Stimulated activated effector memory CD8-positive, alpha-beta T cell treated with anti-CD3 and anti-CD28 coated beads, Interleukin-12 subunit alpha, Interleukin-12 subunit beta, amount 100 ng/mL, for 72 hours (primary cell): ENCODE measurements at places on chromosomes 11 and 22.

DNA sequence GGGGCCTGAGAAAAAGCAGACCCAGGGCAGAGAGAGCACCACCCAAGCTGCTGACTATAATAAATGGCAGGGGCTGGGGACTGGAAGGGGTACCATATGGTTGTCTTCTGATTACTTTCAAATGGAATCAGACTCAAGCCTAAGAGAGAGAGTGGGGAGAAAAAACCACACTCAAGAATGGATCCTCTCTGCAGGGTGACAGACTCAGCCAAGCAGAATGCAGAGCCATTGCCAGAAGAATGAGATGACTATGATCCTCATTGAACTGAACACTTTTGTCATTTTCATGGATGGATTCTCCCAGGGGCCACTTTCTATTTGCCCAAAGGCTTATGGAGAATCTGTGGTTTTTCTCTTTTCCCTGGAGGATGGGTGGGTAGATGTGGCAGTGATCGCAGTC lies 8.7 kb downstream of the UBASH3B start:
- no peak for DNase-seq

DNA sequence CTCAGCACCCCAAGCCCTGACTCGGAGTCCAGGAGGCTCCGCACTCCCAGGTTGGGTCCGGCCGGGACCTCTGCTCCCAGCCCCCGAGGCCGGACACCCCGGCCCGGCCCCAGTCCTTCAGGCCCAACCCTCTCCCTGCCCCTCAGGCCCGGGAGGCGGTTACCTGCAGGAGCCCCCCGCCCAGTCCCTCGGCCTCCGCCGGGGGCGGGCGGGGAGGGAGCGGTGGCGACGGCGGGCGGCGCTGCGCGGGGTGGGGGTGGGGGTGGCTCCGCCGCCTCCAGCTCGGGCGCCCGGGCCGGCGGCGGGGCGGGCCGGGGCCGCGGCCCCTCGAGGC lies 310 bp downstream of the TCF20 start:
- DNase-seq = peak; percentile 76

DNA sequence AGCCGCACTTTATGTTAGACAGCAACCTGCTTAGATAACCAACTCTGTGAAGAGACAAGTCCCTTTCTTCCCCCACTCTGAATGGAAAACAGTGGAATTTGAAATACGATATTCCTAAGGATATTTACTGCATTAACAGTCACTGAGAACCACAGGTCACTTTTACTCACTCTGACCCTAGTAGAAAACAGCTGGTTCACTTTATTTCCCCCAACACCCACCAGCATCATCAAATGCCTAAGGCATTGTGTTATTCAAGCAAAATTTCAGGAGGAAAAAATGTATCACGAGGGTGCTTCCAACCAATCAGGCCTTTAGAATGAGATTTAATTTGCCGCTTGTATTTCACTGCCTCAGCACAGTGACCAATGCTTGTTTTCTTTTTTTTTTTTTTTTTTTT lies 1134.1 kb upstream of the CCDC90B start:
- no peak for DNase-seq

- DNase-seq = no peak
These were observed 17.1 kb downstream of the TTC12 start for GRCh38 chr11:113331441-113331840.

- no peak for DNase-seq
These were observed 35.3 kb downstream of the BCR start for GRCh38 chr22:23215294-23216241.

DNA sequence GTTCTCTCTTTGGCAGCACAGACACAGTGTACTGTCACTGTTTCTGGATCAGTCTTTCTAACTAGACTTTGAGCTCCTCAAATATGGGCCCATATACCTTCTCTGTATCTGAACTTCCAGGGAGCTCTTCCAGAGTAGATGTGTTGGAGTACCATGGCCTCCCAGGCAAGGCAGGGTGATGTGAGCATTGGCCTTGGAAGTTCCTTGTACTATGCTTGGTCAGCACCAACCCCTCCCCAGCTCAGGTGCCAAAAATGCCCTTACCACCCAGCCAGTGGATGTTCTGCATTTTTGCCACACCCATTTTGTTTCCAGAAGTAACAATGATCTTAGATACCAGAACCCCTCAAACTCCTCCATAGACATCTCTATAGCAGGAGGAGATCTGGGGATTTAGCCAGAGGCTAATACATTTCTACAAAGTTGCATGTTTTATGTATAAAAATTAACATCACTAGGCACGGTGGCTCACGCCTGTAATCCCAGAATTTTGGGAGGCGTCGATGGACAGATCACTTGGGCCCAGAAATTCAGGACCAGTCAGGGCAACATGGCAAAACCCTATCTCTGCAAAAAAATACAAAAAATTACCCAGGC lies 132.7 kb downstream of the CCDC81 start:
- no peak for DNase-seq

GRCh38 chr11:112769170-112769569 lies 192.1 kb upstream of the NCAM1 start:
- no peak for DNase-seq

- no peak for DNase-seq
These were observed 5.8 kb downstream of the RAPSN start for GRCh38 chr11:47443028-47443700.

DNA sequence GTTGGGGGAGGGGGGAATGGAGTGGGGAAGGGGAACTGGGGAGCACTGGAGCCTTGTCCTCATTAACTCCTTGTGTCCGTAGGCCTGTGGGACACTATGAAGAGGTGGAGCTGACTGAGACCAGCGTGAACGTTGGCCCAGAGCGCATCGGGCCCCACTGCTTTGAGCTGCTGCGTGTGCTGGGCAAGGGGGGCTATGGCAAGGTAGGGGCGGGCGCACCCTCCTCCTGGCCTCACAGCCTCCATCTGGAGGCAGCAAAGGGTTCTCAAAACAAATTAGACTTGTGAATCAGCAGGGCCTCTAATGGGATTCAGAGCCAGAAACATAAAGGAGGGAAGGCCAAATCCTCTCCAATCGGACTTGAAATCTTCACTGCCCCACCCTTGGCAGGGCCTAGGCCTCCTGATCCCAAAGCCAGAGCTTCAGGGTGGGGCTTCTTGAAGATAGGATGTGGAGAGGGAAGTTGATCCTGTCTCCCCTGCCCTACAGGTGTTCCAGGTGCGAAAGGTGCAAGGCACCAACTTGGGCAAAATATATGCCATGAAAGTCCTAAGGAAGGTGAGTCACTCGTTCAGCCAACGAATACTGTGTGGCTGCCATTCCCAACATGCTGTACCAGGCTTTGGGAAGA lies 859 bp downstream of the RPS6KB2 start:
- no peak for DNase-seq

DNA sequence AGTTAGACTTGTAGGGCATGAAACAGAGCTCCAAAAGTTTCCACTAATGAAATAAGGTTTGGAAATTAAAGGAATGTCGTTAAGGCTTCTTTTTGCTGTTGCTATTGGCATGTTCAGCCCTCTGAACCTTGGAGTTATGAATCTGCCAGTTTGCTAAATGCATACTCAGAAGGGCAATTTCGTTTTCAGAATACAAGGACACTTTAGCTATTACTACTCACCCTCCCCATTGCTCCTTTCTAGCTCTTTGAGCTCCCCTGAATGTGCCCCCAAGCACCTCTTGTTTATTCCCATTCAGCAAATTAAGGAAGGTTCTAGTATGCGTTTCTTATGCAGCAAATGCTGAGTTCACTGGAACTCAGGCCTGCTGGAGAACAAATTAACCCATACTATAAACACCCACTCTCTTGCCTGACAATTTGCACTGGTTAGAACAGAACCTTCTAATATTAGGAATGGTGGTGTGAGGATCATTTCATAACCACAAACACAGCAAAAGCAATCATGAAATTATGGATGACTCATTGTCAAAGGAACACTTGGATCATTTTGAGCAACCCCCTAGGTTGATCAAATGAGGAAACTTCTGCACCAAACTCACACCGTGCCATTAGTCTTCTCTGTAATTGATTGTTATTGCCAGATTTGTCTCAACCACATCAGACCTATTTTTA lies 26.2 kb upstream of the LIN7C start:
- no peak for DNase-seq

DNA sequence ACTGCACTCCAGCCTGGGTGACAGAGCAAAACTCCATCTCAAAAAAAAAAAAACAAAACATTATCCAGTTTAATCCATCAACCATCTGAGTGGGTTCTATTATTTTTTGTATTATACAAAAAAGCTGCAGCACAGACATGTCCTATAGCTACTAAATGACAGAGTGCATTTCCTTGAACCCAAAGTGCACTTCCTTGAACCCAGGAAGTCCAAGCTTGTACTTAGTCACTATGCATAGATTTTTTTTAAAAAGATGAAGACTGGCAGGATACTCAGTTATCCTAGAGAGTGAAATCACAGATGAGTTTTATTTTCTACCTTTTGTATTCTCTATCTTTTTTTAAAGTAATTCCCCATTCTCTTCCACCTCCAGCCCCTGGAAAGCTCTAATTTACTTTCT lies 8.0 kb upstream of the RRAS2 start:
- no peak for DNase-seq

DNA sequence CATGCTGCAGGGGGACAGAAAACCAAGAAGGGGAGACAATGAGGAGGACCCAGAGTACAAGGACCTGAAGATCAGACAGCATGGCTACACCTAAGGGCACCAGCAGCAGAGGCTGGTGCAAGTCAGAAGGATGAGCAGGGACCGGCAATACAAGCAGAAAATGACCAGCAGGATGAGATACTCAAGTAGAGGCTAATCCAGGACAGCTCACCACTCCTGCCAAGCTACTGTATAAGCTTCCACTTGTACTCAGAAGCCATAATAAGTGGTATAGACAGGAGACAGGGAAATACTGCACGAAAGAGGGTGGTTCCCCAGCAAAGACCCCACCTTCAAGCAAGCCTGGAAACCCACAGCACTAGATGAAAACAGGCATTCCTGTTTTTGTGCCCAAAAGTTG lies 138.7 kb upstream of the ZC3H12C start:
- DNase-seq = no peak

DNA sequence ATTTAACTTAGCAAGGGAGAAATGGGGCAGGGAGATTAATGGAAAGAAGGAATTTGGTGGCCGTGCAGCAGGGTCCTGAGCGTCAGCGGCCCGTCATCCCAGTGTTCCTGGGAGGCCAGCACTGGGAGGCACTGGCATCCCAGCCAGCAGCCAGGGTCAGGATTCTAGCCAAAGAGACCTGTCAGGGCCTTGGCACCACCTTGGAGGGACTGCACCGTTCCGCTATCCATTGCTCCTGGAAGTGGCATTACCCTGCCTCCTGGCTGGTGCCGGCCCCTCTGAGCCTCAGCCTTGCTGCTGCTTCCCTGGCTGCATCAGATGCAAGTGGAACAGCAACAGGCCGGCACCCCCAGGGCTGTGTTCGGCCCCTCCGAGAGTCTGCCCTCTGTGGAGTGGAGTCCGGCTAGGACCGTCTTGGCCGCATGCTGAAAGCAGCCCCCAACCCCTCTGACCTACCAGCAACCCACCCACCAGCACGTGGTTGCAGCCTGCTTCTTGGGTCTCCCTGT lies 30.1 kb downstream of the RASD2 start:
- DNase-seq = no peak

GRCh38 chr22:26325641-26326040 lies 103.4 kb upstream of the ASPHD2 start:
- no peak for DNase-seq

GRCh38 chr11:32229576-32230240 lies 138.8 kb downstream of the RCN1 start:
- DNase-seq = no peak

- no peak for DNase-seq
These were observed 20.2 kb downstream of the STARD10 start for GRCh38 chr11:72773696-72774095.

DNA sequence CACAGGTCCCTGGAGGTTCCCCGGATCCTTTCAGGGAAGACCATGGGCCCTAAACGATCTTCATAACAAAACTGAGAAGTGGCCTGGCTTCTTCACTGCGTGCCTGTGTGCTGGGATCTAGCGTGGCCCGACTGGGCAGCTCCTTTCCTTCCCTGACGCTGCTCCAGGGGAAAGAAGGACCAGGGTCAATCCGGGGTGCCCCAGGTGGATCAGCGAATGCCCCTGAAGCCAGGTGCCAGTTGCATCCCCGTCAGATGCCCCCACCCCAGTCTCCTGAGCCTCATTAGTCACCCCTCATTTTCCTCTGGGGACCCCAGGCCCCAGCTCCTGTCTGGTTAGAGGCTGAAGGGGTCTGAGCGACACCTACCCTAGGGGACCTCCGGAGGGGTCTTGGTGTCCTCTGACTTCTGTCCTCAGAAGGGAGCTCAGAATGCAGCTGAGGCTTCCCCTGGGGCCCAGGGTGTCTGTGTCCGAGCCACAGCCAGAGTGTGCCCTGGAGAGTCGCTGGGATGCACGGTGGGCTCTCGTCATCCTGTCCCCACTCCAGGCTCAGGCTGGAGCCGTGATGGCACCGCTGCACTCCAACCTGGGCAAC lies 18.7 kb upstream of the MUC6 start:
- DNase-seq = no peak

- no peak for DNase-seq
These were observed 25.9 kb downstream of the SCUBE1 start for GRCh38 chr22:43317239-43317638.

- DNase-seq = no peak
These were observed 16.9 kb upstream of the ARHGAP42 start for GRCh38 chr11:100670140-100670539.
